ENCODE measurements at places on chromosomes 1 and 21. TPM values are rescaled to one million over a fixed set of nuclear protein-coding genes. Genes with fewer than 3 reads are reported as not detected.

DNA sequence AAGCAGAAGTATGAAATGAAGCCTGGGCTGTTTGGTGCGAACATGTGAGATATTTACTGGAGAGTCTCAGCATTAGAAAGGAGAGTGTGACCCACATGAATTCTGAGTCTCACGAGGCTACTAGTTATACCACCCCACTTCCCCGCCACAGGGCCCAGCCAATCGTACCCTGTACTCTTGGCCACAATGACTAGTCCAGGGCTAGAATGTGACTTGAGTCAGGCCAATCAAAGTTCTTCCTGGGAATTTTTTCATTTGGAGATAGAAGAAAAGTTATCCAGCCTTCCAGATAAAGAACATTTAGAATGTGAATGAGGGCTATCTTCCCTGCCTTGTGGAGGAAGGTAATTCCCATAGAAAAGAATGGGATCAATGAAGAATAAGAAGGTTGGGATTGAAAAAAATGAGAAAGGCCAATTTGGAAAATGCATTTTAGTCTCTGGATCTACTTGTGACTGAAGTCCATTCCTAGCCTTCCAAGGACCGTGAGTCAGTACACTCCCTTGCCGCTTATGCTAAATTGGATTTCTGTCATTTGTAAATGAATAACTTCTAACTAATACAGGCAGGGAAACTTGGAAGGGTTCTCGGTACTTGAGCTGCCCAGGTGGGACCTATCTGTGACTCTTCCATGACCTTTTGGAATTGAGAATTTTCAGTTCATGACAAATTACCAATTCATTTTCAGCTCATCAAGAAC is 12.3 kb upstream of the RIMKLA start:
- DNase-seq = no peak
- H3K4me1 ChIP-seq = no peaks in the 10 kb centered on the region
- H3K4me3 ChIP-seq = no peak overlapping the region
- H3K27me3 ChIP-seq = peaks cover 14% of the 10 kb centered on the region

The ORC1 gene
- not detected for polyA plus RNA-seq

The IGSF9 gene
- polyA plus RNA-seq = not detected

DNA sequence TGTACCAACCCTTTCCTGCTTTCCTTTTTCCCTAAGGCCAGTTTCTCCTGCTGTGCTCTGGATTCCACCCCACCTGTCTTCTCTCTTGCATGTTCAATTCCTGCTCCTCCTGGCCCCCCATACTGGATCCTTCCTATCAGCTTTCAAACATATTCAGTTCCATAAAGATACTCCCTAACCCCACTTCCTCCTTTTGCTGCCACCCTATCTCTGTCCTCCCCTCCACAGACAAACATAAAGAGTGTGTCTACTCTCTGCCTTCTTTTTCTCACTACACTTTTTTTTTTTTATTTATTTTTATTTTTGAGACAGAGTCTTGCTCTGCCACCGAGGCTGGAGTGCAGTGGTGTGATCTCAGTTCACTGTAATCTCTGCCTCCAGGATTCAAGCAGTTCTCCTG is 16.9 kb upstream of the RPF1 start:
- no peak for DNase-seq
- H3K36me3 ChIP-seq = peaks cover 5% of the 10 kb centered on the region
- H3K27me3 ChIP-seq = peaks cover 38% of the 10 kb centered on the region
- no peak overlapping the region for H3K4me3 ChIP-seq

DNA sequence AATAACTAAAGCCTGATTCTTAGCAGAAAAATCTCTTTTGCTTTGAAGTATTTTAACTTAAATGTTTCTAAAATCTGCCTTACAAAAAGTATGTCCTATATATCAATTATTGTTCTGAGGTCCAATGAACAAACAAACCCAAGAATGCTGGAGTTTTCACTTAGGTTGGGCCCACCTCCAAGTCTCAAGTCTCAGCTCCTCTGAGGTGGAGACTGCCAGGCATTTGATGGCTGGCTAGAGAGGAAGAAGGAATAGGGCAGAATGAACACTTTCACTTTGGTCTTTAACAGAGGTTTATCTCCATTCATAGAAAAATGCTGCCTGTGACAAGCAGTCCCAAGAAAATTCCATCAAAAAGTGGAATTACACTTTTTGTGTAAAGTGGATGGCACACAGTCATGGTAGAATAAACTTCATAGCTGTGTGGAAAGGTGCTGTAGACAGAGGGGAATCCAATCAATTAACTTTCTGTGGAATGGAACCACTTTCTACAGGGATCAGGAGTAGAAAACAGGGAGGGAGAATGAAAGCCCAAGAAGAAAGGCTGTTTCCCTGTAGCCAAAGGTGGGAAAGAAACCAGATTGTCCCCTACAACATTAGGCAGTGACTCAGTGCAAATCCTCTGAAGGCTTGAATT is 349.4 kb upstream of the RUNX1 start:
- no peaks in the 10 kb centered on the region for H3K27me3 ChIP-seq
- H3K27ac ChIP-seq = no peak overlapping the region
- no peaks in the 10 kb centered on the region for H3K36me3 ChIP-seq
- no peak for DNase-seq
- no peaks in the 10 kb centered on the region for H3K4me1 ChIP-seq
- no peak overlapping the region for H3K4me3 ChIP-seq

DNA sequence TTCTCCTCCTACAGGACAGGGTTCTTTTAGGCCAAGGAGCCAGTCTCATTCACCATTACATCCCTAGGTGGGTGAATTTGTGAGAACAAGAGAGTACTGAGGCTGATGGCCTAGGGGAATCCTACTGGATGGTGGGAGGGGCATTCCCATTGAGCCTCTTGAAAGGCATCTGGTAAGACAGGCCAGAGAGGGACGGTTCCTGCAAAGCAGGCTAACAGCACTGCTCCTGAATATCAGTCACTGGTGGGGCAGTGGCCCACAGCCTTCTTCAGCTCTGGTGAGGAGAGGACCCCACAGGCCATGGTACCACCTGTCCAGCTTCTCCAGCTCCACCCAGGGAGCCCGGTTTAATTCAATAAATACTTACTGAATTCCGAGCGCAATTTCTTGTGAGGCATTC is 125.9 kb upstream of the EDN2 start:
- no peaks in the 10 kb centered on the region for H3K36me3 ChIP-seq
- H3K27me3 ChIP-seq = no peaks in the 10 kb centered on the region
- H3K27ac ChIP-seq = no peak overlapping the region
- no peak overlapping the region for H3K4me3 ChIP-seq
- peaks cover under 1% of the 10 kb centered on the region for H3K4me1 ChIP-seq
- no peak for DNase-seq

GRCh38 chr1:208531003-208531750 is 287.0 kb upstream of the PLXNA2 start:
- no peak overlapping the region for H3K27ac ChIP-seq
- no peaks in the 10 kb centered on the region for H3K36me3 ChIP-seq
- no peak overlapping the region for H3K4me3 ChIP-seq
- H3K4me1 ChIP-seq = no peaks in the 10 kb centered on the region

- peaks cover 30% of the 10 kb centered on the region for H3K27me3 ChIP-seq
- no peaks in the 10 kb centered on the region for H3K4me1 ChIP-seq
- DNase-seq = no peak
Measured at GRCh38 chr1:175427625-175428024, 235.0 kb upstream of the KIAA0040 start.

GRCh38 chr1:21594501-21594900 is 74.7 kb downstream of the RAP1GAP start:
- no peak overlapping the region for H3K4me3 ChIP-seq
- H3K27me3 ChIP-seq = peaks cover 5% of the 10 kb centered on the region
- H3K4me1 ChIP-seq = peaks cover 7% of the 10 kb centered on the region
- DNase-seq = no peak

GRCh38 chr1:18549906-18550305 is 69.2 kb downstream of the KLHDC7A start:
- H3K4me3 ChIP-seq = no peak overlapping the region
- peaks cover 37% of the 10 kb centered on the region for H3K27me3 ChIP-seq
- H3K27ac ChIP-seq = no peak overlapping the region
- no peak for DNase-seq

- H3K4me3 ChIP-seq = no peak overlapping the region
- H3K27me3 ChIP-seq = no peaks in the 10 kb centered on the region
- no peak overlapping the region for H3K27ac ChIP-seq
- peaks cover 7% of the 10 kb centered on the region for H3K36me3 ChIP-seq
- peaks cover 1% of the 10 kb centered on the region for H3K4me1 ChIP-seq
- DNase-seq = no peak
Measured at GRCh38 chr1:193520472-193520871, 334.1 kb upstream of the B3GALT2 start.

DNA sequence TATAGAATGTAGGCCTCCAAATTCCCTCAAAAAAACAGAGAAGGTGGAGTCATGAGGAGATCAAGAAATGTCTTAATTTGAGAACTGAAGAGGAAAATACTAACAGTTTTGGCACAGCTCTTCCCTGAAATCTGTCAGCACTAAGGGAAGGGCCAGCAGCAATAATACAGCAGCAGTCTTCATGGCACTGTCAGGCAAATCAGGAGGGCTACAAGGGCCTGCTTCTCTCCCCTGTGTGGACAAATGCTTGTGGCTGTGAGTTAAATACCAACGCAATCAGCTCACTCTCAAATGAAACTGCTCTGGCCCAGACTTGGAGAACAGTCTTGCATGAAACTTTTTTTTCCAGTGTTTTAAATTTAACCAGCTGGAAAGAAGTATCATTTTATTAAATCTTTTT is 20.5 kb upstream of the CNN3 start:
- no peaks in the 10 kb centered on the region for H3K36me3 ChIP-seq
- no peaks in the 10 kb centered on the region for H3K4me1 ChIP-seq
- peaks cover 5% of the 10 kb centered on the region for H3K27me3 ChIP-seq
- H3K27ac ChIP-seq = no peak overlapping the region
- no peak for DNase-seq

The CASQ2 gene
- polyA plus RNA-seq = not detected

GRCh38 chr21:28396421-28396820 is 596.3 kb downstream of the LTN1 start:
- H3K27ac ChIP-seq = no peak overlapping the region
- H3K4me3 ChIP-seq = no peak overlapping the region
- H3K4me1 ChIP-seq = no peaks in the 10 kb centered on the region
- H3K27me3 ChIP-seq = peaks cover 2% of the 10 kb centered on the region
- no peaks in the 10 kb centered on the region for H3K36me3 ChIP-seq
- DNase-seq = no peak

The ALX3 gene
- polyA plus RNA-seq = not detected

DNA sequence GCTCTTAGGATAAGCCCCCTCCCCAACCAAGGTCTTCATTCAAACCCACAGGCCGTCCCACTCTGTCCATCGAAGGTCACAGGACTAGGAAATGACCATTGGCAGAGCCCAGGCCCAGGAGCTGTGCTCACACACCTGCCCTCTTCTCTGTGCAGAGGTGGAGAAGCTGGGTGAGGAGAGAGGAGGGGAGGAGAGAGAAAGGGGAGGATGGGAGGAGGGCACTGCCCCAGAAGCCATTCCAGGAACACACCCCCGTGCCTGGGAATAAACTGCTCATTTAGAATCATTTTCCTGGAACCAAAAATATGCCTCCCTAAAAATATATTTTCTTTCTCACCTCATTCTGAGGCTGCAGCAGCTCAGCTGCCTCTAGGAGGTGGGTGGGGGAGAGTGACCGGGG is 6.4 kb upstream of the SDC3 start:
- H3K36me3 ChIP-seq = no peaks in the 10 kb centered on the region

The GJB3 gene
- polyA plus RNA-seq = not detected

GRCh38 chr1:198280080-198280479 is 123.3 kb downstream of the NEK7 start:
- DNase-seq = no peak
- peaks cover 15% of the 10 kb centered on the region for H3K4me1 ChIP-seq
- peaks cover 20% of the 10 kb centered on the region for H3K36me3 ChIP-seq
- no peak overlapping the region for H3K27ac ChIP-seq
- no peaks in the 10 kb centered on the region for H3K27me3 ChIP-seq
- no peak overlapping the region for H3K4me3 ChIP-seq

The SPRR5 gene
- not detected for polyA plus RNA-seq

- no peak overlapping the region for H3K27ac ChIP-seq
- DNase-seq = no peak
- peaks cover 23% of the 10 kb centered on the region for H3K27me3 ChIP-seq
- H3K4me3 ChIP-seq = no peak overlapping the region
Measured at GRCh38 chr1:20302108-20302471, 11.4 kb downstream of the VWA5B1 start.

The MAP1LC3C gene
- polyA plus RNA-seq = not detected

The ALPL gene
- not detected for polyA plus RNA-seq

DNA sequence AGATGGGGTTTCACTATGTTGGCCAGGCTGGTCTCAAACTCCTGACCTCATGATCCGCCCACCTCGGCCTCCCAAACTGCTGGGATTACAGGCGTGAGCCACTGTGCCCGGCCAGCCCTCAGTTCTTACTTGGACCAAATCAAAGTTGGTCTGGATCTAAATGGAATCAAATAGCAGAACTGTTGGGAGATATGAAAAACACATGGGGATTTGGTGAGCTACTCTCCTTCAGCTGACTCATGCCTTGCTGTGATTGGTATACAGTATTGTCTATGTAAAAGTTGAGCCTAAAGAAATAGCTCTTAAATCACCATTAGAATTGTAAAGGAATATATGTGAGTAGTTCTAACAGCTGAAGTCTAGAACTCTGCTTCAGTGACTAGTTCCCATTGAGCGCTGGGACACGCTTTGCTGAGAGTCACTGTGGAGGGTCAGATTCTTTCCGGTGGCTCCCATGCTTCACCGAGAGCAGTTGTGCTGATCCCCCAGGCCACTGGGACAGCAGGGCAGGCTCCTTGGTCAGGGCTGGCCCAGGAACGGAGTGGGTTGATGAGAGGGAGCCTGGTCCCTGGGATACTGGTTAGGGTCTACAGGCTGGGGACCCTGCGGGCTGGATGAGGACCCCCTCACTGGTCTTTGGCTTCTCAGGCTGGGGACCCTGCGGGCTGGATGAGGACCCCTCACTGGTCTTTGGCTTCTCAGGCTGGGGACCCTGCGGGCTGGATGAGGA is 14.0 kb downstream of the PKNOX1 start:
- H3K4me1 ChIP-seq = peaks cover 7% of the 10 kb centered on the region
- no peaks in the 10 kb centered on the region for H3K27me3 ChIP-seq
- no peak overlapping the region for H3K27ac ChIP-seq
- no peak for DNase-seq
- peaks cover 9% of the 10 kb centered on the region for H3K36me3 ChIP-seq

GRCh38 chr1:119799599-119800177 is 11.6 kb downstream of the REG4 start:
- H3K27me3 ChIP-seq = no peaks in the 10 kb centered on the region
- H3K4me1 ChIP-seq = peaks cover 40% of the 10 kb centered on the region
- peak; percentile 58 for DNase-seq
- peak overlapping the region; percentile 85 for H3K4me3 ChIP-seq
- H3K36me3 ChIP-seq = peaks cover 20% of the 10 kb centered on the region

The CD5L gene
- polyA plus RNA-seq = not detected

GRCh38 chr1:109793089-109793485 is 29.4 kb upstream of the EPS8L3 start:
- no peaks in the 10 kb centered on the region for H3K27me3 ChIP-seq
- H3K4me1 ChIP-seq = peaks cover 77% of the 10 kb centered on the region
- H3K36me3 ChIP-seq = no peaks in the 10 kb centered on the region
- peak overlapping the region; percentile 75 for H3K27ac ChIP-seq

The NES gene
- not detected for polyA plus RNA-seq

DNA sequence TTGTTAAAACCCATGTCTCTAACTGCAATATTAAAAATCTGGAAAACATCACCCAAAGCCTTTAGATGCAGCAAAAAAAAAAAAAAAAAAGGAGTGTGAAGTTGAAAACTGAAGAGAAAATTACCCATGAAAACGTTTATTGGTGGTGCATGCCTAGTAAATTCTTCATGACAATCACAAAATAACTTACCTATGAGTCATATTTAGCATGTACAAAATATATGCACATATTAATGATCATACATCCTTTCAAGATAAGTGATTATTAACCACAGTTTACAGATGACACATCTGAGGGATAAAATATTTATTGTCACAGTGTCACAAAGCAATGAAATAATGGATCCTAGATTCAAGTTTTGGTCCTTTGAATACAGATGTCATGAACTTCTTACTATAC is 505.2 kb upstream of the NR5A2 start:
- H3K36me3 ChIP-seq = no peaks in the 10 kb centered on the region
- H3K27ac ChIP-seq = no peak overlapping the region
- H3K27me3 ChIP-seq = no peaks in the 10 kb centered on the region

The LCE2C gene
- not detected for polyA plus RNA-seq

All from naive thymus-derived CD8-positive, alpha-beta T cell (primary cell).